Stimulated activated CD4-positive, alpha-beta T cell treated with anti-CD3 and anti-CD28 coated beads, Interleukin-2, amount 100 ng/mL, for 24 hours (primary cell): ENCODE measurements at places on chromosomes 1 and 21.
A peak's percentile ranks its signal among the peaks of the same experiment; 100 is the strongest.

DNA sequence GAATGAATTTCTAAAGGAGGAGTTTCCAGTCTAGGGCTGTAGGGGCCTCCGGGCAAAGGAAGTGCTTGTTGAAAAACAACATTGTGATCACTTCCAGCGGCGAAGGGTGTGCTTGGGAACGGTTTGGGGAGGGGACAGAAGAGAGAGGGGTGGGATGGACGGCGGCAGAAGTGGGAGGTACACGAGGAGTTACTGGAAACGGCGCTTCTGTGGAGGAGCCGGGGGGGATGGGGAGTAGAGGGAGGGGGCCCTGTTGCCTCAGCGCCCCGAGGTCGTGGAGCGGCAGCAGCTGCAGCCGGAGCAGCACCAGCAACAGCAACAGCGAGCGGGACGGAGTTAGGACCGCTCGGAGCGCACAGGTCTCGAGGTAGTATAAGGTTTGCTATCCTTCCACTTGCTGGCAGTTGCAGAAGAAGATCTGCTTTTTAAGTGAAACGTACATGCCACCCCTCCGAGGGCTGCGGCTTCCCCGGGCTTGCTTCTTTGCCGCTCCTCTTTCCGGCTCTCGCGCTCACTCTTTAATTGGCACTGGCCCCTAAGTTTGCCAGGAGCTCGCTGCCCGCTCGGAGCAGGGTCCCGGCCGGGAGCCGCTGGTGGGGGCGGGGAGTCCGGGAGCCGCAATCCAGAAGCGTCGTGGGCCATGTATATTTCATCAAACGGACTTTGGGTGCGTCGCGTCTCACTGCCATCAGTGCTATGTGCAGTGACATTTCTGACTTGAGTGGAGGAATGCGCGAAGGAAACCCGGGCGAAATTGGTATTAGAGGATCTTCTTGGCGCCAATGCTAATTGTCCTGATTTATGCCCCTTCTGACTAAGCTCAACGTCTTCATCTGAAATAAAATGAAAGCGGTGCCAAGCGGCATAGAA lies 771 bp upstream of the NTNG1 start:
- no peak for DNase-seq

DNA sequence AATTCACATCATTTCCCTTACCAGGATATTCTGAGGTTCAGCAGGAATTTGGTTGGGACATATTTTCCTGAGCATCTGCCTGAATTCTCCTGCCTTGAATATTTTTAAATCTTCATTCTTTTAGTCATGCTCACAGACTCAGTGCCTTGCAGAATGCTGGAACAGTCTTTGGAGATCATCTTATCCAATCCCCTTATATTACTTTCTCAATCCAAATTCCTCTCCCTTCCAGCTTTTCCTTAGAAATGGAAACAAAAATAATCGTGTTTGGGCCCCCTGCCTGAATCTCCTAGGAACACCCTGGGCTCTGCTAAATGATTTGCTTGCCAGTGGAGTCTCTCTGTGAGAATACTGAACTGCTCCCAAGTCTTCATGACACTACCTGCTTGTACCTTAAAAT lies 38.4 kb downstream of the LHX8 start:
- no peak for DNase-seq

DNA sequence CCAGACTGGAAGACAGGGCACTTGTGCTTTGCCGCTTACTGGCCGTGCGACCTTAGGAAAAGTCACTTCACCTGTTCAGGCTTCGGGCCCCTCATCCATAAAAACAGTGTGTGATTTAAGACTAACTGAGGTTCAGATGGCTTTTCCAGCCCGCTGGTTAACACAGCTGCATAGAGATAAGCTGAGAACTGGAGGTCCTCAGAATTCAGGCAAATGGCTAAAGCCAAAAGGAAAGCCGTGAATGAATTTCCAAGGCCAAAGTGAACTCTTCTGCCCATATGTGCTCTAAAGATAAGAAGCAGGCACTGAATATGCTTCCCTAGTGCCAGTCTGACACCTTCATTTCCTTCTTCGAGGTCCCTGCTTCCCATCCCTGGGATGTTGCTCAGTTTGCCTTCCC lies 23.5 kb upstream of the SARS1 start:
- DNase-seq = no peak

- DNase-seq = no peak
These were observed 7.0 kb upstream of the LPAR3 start for GRCh38 chr1:84899969-84900368.

DNA sequence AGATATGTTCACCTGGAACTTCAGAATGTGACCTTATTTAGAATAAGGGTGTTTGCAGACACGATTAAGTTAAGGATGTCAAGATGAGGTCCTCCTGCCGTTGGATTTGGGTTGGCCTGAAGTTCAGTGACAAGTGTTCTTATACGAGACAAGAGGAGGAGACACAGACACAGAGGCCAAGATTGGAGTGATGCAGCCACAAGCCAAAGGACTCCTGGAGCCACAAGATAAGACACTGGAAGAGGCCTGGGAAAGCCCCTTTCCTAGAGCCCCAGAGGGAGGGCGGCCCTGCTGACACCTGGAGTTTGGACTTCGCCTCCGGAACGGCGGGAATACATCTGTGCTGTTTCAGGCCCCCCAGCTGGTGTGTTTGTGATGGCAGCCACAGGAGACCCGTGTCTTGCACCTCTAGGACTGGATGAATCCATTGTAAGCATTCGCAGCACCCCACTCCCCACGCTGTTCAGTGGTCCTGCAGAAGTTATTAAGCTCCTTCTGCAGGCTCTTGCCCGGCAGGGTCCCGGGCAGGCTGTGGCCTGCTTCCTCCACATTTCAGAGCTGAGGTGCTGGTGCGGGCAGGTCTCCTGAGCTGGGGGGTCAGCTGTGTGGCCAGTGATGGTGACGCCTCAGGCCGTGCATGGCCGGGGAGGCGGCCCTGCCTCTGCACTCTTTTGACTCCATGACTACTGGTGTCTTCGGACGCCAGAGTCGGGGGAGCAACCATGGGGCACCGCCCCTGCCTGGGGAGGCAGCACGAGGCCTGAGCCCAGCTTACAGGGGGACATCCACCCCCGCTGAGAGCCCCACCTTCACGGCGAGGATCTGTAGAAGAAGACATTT lies 34.6 kb downstream of the UMODL1 start:
- DNase-seq = no peak

GRCh38 chr1:185853739-185854138 lies 119.5 kb downstream of the HMCN1 start:
- DNase-seq = no peak

- no peak for DNase-seq
These were observed 64.8 kb upstream of the ATP5PO start for GRCh38 chr21:33980276-33980916.

GRCh38 chr1:227937031-227937837 lies 10.5 kb downstream of the WNT9A start:
- DNase-seq = no peak

GRCh38 chr1:8155528-8156186 lies 129.5 kb upstream of the ERRFI1 start:
- no peak for DNase-seq

DNA sequence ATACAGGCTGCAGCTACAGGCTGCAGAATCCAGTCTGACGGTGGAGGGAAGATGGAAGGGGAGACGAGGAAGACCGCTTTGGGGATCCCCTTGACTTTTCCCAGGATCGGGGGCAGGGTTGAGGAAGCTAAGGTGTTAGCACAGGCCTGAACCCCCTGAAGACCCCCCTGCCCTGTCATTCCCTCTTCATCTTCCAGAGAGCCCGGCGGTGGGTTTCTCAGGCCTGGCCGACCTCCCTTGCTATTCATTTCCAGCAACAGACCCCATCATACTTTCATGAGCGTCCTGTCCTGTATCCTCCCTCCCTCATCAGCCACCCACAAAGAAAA lies 112.0 kb downstream of the PGBD5 start:
- DNase-seq = no peak

GRCh38 chr1:56688522-56689026 lies 43.5 kb downstream of the PRKAA2 start:
- no peak for DNase-seq

GRCh38 chr21:36059823-36060158 lies 535 bp downstream of the SETD4 start:
- DNase-seq = peak; percentile 39

- no peak for DNase-seq
These were observed 357.9 kb upstream of the DUSP10 start for GRCh38 chr1:222099746-222100145.

- DNase-seq = no peak
These were observed 16.9 kb upstream of the IGFN1 start for GRCh38 chr1:201173736-201174135.

DNA sequence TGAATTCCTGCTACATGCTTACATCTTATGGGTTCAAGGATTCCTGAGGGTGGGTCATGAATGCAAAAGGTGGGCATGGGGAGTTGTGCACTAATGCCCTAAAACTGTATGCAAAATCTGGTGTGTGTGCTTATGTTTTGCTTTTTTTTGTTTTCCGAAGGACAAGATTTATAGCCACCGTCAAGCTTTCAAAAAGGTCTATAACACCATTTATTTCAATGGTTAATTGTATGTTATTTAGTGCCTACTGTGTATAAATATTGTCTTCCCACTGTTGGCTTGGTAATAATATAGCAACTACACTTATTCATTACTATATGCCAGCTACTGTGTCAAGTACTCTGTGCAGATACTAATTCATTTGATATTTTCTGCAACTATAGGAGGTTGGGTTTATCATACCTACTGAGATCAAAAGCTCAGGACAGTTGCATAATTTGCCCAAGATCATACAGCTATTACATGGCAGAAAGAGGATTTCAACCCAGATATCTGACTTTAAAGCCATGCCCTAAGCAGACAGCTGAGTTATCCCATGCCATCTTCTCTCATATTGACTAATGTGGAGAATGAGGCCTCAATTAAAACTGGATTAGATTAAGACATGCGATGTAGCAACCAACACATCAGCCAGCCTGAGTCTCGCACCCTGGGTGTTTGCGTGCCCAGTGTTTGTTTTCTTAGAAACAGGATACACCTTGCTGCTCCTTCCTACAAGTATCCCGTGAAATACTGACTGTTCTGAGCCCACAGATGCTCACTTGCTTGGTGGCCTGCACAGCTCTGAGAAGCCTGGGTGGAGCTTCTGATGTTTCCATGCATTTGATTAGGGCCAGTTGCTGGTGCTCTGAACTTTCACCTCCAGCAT lies 34.6 kb downstream of the GADD45A start:
- DNase-seq = no peak

GRCh38 chr1:217674028-217674729 lies 43.0 kb downstream of the SPATA17 start:
- no peak for DNase-seq
